ENCODE measurements at places on chromosomes 2 and 18. TPM values are rescaled to one million over a fixed set of nuclear protein-coding genes. Genes with fewer than 3 reads are reported as not detected.

Gene DSG3
- not detected for total RNA-seq

DNA sequence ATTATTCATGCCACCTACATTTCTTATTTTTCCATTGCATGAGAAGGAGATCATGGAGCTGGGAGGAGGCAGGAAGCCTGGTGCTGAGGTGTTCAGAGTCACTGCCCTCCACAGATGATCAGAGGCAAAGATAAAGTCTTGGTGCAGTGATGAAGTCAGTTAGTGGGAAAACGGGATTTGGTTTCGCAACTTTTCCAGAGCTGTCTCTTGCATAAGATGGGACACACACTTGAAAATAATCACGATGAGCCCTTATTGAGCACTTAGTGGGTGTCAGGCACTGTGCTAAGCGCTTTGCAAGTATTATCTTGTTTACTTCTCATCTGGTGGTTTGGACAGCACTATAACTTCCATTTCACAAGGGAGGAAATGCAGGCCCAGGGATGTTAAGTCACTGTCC is 222.1 kb upstream of the SMAD2 start:
- DNase-seq: no peak

DNA sequence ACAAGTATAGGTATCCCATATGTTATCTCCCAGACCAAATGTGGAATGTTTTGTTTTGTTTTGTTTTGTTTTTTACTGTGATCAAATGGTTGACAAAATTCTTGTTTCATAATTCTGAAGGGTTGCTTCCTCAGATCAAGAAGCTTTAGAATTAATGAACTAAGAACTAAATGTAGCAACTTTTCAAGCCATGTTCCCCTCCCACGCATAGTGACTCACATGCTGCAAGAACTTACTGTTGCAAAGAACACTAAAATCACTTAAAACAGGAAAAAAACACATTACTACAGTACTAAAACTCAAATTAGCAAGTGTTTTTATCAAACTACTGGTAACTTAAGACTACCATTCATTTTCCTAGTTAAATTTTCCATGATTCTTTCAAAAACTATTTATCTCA is 30.6 kb downstream of the HNRNPLL start:
- DNase-seq: no peak

DNA sequence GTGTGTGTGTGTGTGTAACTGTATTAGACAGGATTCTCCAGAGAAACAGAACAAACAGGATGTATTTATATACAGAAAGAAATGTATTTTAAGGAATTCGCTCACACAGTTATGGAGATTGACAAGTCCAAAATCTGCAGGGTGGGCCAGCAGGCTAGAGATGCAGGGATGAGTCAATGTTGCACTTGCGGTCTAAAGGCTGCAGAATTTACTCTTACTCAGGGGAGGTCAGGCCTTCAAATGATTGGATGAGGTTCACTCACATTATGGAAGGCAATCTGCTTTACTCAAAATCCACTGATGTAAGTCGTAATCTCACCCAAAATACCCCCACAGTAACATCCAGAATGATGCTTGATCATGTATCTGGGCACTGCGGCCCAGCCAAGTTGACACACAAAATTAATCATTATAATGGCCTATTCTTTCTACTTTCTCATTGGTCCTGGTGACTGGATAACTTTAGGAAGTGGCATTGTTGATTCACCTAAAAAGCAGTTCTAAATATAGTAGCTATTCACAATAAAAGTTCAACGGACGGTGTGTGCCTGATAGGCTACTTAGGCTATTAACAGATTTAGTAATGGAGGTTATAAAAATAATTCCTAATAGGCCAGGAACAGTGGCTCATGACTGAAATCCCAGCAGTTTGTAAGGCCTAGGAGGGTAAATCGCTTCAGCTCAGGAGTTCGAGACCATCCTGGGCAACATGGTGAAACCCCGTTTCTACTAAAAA is 40.6 kb upstream of the ACYP2 start:
- DNase-seq: no peak

DNA sequence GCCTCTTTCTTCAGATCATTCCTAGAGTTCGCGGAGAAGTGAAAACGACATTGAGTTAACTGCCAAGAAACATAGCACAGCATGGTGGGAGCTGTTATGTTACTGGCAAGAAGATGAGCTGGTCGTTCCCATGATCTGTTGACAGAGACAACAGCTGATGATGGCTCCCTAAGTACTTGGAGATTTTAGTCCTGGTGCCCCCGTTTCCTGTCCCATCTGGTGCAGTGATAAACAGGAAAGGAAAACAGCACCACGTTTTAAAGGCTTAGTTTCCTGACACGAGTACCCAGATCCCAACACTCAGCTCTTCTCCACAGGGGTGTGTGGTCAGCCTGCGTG is 56.4 kb upstream of the KCNG2 start:
- no peak for DNase-seq

DNA sequence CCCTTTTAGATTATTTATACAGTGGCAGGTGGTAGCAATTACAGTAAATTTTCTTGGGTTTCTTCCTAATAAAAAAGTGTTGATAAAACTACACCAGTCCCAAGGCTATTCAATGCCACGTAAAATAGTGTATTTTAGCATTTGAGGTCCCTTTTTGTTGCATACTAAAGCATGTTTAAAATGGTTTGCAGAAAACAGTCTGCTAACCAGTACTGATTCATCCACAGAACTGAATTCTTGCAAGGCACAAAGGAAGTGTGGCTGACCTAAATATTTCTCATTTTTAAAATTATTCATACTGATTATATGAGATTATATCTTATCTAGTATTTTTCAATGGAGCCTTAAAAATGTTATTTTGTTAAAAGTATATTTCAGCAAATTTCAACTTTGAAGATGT is 98.1 kb downstream of the SMAD2 start:
- no peak for DNase-seq

DNA sequence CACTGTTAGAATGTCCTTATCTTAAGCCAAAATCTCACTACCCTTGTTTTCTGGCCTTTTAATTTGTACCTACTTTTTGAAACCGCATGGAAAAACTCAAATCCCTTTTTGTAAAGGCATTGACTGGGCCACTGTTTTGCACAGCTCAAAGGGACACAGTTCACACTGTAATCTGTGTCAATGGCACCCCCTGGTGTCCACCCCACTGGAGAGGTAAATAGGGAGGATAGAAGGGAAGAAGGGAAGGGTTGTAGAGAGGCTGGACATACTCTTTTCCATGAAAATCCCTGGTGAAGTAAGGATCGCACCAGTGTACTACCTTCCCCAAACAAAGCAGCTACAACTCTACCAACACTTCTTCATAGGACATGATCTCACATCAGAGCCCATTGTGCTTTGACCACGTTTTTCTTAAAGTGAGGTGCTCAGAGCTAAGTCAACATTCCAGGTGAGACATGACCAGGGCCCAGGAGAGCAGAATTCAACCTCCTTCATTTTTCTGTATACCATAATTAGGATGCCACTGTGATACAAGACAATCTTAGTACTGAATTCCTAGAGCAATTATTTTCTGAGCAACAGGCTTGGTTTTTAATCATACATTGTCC is 92.4 kb upstream of the RMDN2 start:
- DNase-seq: peak; percentile 90

GRCh38 chr18:46040747-46041104 is 31.3 kb downstream of the PSTPIP2 start:
- no peak for DNase-seq

DNA sequence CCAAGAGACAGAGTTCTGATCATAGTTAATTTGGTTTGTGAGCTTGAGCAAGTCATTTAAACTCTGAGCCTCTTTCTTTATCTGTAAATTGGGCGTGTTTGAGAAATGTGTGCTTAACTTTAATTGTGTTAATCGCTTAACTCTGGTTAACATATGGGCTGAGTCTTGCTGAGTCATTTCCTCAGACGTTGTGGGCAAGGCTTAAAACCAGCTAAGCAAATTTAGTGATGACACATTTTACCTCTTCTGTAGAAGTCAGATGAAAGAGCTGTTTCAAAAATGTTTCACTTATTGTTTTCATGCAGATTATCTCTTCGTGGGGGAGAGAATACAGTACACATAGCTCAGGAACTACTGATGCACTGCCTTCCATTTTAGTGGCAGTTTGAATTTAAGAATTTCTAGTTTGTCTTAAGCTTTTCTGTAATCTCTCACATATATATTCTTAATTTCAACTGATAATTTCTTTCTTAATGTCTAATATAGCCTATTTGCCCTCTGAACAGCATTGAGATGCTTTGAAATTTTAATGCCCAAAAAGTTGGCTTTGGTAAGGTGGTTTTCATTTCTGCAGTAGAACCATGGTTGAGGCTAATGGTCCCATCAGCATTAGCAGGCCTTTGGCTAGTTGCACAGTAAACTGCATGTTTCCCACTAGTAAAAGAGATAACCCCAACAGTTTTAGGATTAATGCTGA is 34.9 kb downstream of the RAB10 start:
- DNase-seq: no peak

- DNase-seq: no peak
Measured at GRCh38 chr2:53127061-53127650, 640.4 kb upstream of the CHAC2 start.

All from left ventricle myocardium superior (tissue), 1 donor.